Stimulated activated CD8-positive, alpha-beta memory T cell treated with anti-CD3 and anti-CD28 coated beads, Interleukin-4, amount 100 ng/mL, for 1 hour (primary cell): ENCODE measurements at places on chromosomes 16 and 17.

- no peak for DNase-seq
These were observed 11.9 kb downstream of the SPNS2 start for GRCh38 chr17:4510618-4510941.

DNA sequence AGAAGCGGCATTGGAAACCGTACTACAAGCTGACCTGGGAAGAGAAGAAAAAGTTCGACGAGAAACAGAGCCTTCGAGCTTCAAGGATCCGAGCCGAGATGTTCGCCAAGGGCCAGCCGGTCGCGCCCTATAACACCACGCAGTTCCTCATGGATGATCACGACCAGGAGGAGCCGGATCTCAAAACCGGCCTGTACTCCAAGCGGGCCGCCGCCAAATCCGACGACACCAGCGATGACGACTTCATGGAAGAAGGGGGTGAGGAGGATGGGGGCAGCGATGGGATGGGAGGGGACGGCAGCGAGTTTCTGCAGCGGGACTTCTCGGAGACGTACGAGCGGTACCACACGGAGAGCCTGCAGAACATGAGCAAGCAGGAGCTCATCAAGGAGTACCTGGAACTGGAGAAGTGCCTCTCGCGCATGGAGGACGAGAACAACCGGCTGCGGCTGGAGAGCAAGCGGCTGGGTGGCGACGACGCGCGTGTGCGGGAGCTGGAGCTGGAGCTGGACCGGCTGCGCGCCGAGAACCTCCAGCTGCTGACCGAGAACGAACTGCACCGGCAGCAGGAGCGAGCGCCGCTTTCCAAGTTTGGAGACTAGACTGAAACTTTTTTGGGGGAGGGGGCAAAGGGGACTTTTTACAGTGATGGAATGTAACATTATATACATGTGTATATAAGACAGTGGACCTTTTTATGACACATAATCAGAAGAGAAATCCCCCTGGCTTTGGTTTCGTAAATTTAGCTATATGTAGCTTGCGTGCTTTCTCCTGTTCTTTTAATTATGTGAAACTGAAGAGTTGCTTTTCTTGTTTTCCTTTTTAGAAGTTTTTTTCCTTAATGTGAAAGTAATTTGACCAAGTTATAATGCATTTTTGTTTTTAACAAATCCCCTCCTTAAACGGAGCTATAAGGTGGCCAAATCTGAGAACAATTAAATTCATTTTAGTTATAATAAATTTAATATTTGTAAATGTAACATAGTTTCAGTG lies 1.7 kb downstream of the HEXIM1 start:
- no peak for DNase-seq

DNA sequence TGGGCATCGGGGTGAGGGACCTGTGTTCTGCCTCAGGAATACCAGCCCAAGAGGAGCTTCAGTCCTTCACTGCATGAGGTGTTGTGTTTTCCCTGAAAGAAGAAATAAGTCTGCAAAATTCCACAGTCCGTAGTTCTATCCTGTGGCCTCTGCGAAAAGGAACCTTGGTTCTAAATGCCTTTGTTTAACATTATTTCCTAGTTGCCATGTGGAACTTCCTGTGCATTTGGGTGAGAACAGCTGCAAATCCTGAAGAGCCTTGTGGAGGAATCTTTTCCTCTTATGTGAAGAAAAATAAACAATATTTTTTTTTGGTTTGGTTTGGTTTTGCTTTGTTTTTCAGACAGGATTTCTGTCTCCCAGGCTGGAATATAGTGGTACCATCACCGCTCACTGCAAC lies 9.8 kb downstream of the PSKH1 start:
- no peak for DNase-seq

- no peak for DNase-seq
These were observed 9.4 kb downstream of the CCDC182 start for GRCh38 chr17:57735707-57736106.
